ENCODE measurements at places on chromosomes 3 and 15.
A peak's percentile ranks its signal among the peaks of the same experiment; 100 is the strongest.

- no peak for DNase-seq
Observed at GRCh38 chr3:49911124-49911420, 7.4 kb upstream of the MST1R start.

- DNase-seq: no peak
Observed at GRCh38 chr15:57220205-57220604, 156.1 kb upstream of the CGNL1 start.

- peak; percentile 2 for DNase-seq
Observed at GRCh38 chr3:77039606-77040171, at the start of gene ROBO2. Gene ROBO2 (plus strand): TSS chr3:77040099. CDS start chr3:77040786, 687 bp downstream.

DNA sequence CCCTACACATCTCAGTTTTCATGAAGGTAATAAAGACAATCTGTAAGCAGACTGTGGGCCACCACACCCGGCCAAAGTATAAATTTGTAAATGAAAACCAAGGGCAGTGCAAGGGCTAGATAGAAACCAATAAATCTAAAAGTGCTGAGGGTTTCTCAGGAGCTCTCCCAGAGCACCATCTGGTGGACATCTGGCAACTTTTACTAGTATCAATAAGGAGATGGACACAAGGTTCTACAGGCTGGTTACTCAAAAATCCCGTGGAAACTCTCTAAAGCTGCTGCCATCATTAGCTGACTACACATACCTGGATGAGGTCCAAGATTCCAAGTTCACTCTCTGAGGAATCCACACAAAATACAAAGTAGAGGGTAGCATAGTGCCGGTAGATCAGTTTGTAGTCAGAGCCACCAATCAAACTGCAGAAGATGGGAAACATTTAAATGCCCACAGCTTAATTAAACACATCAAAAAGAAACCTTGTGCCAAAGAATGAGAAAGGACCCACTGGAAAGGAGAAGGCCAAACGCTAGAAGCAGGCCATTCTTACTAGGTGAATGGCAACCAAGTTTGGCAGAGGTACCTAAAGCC, 5.5 kb downstream of the AP3S2 start:
- DNase-seq: peak; percentile 69

- DNase-seq: peak; percentile 51
Observed at GRCh38 chr3:185332026-185332735, 30.8 kb upstream of the MAP3K13 start.

GRCh38 chr3:11254876-11255275, 17.3 kb upstream of the ATG7 start:
- no peak for DNase-seq

DNA sequence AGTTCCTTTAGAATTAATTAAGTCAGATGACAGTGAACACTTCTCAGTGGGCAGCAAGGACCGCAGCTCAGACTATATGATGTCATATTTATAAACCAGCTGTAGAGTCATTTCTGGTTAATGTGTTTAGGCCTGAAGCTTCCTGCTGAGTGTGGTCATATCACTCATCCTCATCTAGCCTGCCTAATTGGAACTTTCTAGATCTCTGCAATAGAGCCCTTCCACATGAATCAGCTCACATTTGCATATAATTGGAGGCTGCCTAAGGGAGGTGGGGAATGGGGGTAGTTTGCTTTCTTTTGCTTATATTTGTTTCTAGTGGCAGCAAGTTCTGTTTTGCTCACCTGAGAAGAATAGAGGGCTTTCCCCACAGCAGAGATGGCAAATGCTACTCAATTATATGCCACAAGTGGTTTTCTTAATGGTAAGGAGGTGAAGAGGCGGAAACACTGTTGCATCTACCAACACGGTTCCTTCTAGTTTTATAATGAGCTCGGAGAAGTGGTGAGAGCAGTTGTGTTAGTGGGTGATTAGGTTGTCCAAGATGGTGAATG, 148.1 kb downstream of the KLHL25 start:
- DNase-seq: peak; percentile 64

DNA sequence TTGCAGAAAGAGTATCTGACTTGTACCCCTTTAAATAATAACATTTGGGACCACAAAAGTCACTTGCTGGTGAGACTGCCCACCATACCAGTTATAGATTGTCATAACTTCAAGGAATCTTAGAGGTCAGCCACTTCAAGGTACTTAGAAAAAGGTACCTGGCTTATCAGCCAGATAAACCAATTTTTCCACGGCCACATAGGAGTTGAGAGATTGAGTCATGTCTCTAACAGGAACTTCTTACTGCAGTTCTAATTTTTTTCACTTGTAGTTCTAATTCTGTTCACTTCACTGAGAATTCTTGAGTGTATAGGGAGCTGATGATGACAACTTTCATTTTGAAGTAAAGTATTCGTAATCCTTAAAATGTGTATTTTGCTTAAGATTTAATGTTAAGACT, 317.1 kb upstream of the CBLB start:
- DNase-seq: no peak

DNA sequence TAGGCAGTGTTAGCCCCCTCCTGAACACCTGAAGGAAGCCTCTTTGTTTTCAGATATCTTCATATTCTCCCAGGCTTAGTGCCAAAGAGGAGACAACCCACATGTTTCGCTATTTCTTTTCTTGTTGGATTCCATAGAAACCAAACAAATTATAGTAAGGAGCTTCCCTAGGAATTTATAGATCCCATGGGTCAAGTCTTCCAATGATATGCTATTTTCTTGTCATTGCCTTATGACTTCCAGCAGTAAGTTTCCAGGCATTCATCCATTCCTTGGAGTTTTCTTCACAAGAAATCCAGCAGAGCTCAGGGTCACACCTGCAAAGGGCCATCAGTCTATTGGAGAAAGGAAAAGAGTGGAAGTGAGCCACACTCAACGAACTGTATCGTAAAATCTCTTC, 9.9 kb upstream of the KCNMB2 start:
- DNase-seq: no peak

DNA sequence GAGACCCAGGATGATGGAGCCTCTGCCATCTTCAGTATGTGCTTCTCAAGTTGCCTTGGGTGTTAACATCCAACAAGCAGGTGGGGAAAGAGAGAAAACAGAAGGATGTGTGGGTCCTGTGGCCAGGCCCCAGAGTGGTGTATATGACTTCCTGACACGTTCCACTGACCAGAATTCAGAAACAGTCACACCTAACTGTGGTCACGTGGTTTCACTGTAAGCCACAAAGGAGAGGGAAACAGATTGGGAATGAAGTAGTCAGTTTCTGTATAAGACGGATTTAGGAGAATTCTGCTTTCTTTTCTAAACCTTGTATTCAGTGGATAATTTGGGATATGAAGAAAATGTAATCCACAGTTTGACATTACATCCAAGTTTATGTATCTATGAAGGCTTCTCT, 454.1 kb upstream of the IL12A start:
- no peak for DNase-seq

- no peak for DNase-seq
Observed at GRCh38 chr3:122358703-122359032, 24.4 kb downstream of the MIX23 start.

GRCh38 chr3:72340476-72341379, 507.5 kb downstream of the SHQ1 start:
- DNase-seq: no peak

DNA sequence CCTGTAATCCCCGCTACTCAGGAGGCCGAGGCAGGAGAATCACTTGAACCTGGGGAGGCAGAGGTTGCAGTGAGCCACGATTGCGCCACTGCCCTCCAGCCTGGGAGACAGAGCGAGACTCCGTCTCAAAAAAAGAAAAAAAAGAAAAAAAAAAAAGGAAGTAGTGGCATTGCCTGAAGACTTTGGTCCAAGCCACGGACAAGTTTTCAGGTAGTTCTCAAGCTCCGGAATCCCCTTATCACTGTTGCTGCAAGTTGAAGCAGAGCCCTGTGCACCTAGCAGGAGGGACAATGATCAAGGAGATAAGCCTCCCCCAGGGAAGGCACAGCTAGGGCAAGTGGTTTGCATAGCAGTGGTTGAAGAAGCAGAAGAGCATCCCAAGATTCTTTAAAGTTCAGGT, 97.6 kb downstream of the MEX3B start:
- no peak for DNase-seq

DNA sequence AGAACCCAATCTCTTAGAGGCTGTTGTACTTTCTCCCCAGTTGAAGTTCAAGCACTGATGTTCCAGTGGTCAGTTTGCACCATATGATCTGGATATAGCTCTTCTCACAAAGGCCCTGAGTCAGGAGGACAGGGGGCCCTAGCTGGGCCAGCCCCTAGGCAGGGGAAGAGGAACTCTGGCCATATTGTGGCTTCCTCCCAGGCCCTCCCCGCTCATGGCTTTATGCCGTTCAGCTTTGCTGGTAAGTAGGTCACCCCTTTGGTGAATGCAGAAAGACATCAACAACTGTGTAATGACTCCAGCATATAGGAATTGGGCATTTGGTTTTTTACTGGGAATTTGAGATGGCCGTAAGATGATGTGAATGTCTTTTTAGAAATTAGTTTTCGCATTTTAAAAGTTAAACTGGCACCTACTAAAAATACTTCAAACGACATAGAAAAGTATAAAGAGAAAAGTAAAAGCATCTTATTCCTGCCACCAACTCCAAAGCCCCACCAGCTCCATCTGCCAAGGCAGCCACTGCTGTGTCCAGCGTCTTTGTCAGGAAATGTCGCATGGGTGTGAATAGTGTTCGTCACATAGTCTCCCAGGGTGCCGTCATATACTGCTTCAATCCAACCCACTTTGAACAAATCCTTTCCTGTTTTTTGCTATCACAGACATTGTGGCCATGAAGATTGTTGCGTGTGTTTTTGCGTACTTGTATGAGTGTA, 25.3 kb downstream of the CCR9 start:
- peak; percentile 5 for DNase-seq

GRCh38 chr3:77373619-77374018, 333.7 kb downstream of the ROBO2 start:
- DNase-seq: no peak

- peak; percentile 68 for DNase-seq
Observed at GRCh38 chr15:75025107-75025506, 1.7 kb downstream of the PPCDC start.

- peak; percentile 65 for DNase-seq
Observed at GRCh38 chr15:73564255-73564654, 68.9 kb downstream of the NPTN start.

- DNase-seq: no peak
Observed at GRCh38 chr3:2652386-2652785, 457.8 kb downstream of the IL5RA start.

- DNase-seq: no peak
Observed at GRCh38 chr15:80288131-80288530, 36.1 kb upstream of the CTXND1 start.

GRCh38 chr15:39273717-39274411, 307.0 kb upstream of the THBS1 start:
- no peak for DNase-seq

DNA sequence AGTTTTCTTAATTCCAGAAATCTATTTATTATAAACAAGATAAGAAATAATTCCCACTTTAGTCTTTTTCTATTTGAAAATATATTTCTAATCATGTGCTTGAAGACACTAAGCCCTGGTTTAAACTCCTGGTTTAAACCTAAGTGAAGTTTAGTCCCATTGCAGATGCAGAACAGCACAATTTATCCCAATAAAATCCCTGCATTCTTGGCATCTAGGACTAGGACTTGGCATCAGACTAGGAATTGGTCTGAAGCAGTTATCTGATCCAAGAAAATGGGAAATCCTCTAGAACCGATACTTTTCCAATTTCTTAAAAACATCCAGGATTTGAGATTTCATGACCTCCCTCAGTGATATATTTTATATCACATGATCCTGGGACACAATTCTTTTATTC, 168.8 kb upstream of the VEPH1 start:
- DNase-seq: no peak

- DNase-seq: no peak
Observed at GRCh38 chr3:861721-862120, 231.1 kb upstream of the CNTN6 start.

DNA sequence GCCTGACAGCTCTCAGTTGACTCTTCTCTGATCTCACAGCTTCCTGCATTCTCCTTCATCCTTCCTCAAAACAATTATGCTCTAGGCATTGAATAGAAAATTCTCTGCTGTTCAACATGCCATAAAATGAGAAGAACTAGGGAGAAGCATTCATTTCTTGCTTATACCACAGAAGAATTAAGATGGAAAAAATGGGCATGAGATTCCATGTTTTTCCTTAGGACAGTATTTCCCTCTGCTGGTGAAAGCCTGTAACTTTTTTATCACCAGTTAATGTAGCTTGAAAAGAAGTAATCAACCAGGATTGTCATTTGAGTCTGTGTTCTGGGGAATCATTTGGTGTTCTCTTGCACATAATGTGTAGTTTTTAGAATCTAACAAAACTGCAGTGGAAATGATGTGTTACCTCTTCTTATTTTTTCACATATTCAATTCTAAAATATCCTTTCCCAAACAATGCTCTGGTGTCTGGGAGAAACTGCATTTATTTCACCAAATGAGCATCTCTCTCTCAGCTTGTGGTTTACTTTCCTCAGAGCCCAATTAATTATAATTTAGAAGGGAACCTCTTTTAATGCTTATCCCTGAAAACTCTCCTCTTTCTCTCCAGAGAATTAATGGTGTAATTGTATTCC, 92.8 kb upstream of the DCBLD2 start:
- peak; percentile 31 for DNase-seq

GRCh38 chr3:12342151-12342550, 53.3 kb downstream of the PPARG start:
- no peak for DNase-seq

- no peak for DNase-seq
Observed at GRCh38 chr3:119295816-119296726, 1.9 kb downstream of the ARHGAP31 start.

DNA sequence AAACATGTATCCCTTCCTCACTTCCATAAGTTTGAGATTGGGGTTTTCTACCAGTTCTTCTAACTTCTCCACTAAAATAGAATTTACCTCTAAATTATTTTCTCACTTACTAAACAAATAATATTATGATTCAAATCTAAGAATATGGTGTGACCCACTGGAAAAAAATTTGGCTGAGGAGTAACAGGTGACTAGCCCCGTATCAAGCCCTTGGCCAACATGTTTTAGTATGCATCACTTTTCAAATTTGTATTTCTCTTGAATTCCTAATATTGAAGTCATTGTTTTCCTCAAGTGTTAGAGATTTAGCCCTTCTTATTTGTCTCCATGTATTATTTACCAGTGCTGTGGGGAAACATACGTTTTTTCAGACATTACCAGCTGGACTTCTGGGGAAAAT, 759.4 kb downstream of the NSUN3 start:
- DNase-seq: no peak

DNA sequence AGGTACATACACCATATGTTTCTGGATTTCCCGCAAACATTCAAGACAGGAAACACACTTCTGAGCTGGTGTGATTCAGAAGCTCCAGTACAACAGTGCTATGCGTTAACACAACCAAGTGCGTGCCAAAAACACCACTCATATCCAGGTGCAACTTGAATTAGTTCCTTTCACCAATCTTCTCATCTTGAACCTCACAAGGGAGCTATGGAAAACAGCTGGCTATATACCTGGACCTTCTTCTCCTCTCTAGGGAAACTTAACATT, 31.3 kb downstream of the SUSD5 start:
- no peak for DNase-seq

GRCh38 chr3:148030975-148031374, 621.8 kb downstream of the ZIC1 start:
- no peak for DNase-seq

- no peak for DNase-seq
Observed at GRCh38 chr3:18558507-18558906, 133.4 kb upstream of the SATB1 start.

All from suppressor macrophage (primary cell).